ENCODE measurements at places on chromosomes 4 and X. TPM values are rescaled to one million over a fixed set of nuclear protein-coding genes. Genes with fewer than 3 reads are reported as not detected.

Gene BLOC1S4
- total RNA-seq: 17.1 TPM

Gene TRIM60
- not detected for total RNA-seq

DNA sequence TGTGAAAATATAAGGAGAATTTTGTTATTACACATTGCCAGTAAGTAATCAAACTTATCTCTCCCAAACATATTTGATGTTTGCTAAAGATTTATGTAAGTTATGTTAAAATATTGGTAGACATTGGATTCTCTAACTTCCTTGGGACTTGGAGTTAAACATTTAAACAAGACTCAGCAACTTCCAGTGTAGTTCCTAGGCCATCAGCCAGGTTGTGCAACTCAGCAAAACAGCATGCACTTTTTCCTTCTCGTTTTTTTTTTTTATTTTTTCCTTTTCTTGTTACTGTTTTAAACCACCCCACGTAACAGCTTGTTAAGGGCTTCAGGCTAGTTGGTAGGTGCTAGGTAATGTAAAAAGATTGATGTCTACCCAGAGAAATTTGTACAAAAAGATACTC, 510.4 kb downstream of the ANKRD50 start:
- DNase-seq: no peak

Gene NPFFR2
- not detected for total RNA-seq

DNA sequence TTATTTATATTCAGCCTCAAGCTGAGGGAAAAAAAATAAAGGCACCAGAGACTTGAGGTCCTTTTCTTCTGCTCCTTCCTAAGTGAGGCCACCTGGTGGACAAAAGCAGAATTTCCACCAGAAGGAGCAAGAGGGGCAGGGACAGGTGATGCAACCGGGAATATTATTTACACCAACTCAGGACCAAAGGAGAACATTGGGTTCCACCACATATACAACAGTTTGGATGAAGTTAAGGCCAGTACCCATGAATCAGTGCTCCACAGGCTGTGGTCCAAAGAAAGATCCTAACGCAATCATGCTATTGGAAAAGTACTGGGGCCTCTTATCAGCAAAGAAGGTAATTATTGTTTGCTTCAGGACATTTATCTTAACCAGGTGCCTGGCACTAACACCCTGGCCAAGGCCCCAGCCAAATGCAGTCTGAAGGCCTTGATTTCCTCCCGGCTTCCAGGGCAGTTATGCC, 57.4 kb downstream of the TSC22D3 start:
- peak; percentile 88 for DNase-seq

- DNase-seq: no peak
Observed at GRCh38 chr4:150366487-150366999, 215.4 kb upstream of the MAB21L2 start.

GRCh38 chr4:175905925-175906324, 93.9 kb upstream of the GPM6A start:
- DNase-seq: no peak

Gene QRFPR
- total RNA-seq: not detected

- DNase-seq: no peak
Observed at GRCh38 chrX:115559672-115560071, 1.3 kb upstream of the PLS3 start.

DNA sequence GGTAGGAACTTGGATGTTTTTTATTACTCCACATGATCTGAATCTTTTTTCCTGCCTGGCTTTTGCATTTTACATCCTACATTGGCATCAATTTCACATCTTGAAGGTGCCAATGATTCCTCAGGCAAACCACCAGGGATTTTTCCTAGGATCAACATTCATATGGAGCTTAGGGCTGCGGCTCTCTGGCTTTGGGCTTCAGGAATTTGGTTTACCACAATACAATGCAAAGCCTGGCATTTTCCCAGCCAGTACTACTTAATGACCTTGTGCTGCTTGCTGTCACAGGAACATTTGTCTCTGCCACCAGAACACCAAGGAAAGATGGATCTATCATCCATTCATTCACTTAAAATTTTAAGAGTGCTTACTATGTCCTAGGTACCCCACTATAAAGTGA, 180.7 kb downstream of the PDGFC start:
- peak; percentile 4 for DNase-seq

- DNase-seq: no peak
Observed at GRCh38 chr4:121881158-121881557, 10.9 kb upstream of the BBS7 start.

- DNase-seq: no peak
Observed at GRCh38 chrX:28039258-28039657, 58.0 kb upstream of the DCAF8L1 start.

DNA sequence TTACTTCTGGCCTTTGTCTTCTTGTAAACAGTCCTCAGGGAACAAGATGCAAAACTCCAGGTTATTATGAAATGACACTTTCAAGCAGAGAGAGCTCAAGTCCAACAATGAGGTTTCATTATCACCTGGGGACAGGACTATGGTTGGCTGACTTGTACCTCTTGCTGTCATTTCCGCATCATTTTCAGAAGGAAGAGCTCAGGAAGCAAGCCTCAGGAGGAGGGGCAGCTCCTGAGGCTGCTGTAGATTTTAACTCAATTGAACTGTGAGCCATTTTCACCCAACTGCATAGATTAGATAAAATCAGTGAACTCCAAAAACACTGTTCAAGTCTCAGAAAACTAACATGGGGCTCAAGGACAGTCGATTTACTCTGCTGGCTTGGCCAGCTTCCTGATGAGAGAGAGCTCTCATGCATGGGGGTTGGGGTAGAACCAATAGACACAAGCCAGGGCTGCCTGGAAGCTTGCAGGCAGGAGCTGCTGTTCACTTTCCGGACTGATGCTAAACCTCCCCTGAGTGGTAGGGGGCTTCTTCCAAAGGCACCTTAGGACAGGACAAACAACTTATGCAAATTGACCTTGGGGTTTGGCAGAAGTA, 23.6 kb downstream of the TMEM255A start:
- no peak for DNase-seq

DNA sequence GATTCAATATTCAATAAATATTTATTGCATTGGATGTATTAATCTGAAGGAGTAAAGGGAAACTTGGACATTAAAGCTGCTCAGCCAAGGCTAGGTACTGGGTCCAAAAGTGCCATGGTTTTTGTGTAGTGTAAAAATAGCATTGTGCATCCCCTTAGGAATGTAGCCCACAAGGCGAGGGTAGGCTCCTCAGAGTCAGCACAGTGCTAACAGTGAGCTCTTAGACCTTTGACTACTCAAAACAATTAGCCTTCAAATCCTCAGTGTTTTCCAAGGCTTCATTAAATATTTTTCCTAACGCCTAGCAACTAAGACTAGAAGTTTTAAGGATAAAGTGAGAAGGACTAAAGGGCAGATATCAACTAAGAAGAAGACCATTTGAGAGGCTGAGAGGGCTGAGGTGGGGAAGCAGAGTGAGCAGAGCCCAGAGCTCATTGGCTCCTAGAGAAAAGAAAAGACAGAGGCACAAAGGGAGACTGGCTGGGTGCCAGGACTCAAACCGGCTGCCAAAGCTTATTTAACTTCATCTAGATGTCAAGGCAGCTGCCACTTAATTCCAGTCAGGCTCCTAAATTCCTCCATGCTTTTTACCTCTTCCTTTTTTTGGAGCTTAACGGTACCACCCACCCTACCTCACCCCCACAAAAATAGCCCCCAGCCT, 17.0 kb downstream of the PRKG2 start:
- no peak for DNase-seq

- DNase-seq: no peak
Observed at GRCh38 chrX:153950127-153950526, 5.7 kb upstream of the RENBP start.

DNA sequence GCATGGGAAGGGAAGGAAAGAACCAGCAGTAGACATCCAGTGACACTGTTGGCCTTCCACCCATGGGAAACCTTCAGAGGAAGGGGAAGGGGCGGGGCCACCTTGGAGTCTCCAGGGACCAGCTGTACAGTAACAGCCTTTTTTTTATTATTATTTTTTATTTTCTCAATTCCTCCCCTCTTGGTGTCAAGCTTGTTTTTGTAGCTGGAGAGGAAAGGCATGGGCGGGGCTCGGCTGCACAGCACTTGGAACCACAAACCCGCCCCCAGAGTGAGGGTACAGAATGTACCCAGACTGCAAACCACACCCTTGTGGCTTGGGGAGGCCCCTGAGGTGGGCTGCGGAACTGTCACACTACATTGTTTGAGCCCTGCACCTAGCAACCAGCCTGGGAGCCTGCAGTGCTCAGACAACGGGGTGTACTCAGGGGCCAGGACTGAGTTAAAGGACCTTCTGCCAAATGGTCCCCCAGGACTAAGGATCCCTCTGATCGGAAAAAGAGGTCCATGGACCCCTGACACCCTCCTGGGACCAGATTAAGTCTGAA, 45.7 kb downstream of the PRPS1 start:
- peak; percentile 68 for DNase-seq

DNA sequence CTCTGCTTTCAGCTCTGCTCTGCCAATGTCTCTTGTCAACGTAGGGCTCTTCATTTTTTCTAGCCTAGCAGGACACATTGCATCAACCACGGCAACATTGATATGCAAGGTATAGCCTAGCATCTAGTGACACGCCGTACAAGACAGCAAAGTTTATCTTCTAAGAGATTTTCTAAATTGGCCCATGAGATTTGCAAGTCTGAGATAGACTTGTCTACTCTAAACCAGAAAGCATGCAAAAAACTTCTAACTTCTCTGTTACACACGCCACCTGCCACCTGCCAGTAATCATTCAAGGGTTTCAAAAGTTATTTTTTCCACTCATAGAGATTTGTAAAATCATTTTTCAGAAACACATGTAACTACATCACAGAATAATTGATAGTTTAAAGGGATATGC, 1265.7 kb downstream of the C4orf33 start:
- no peak for DNase-seq

GRCh38 chrX:150773634-150774033, 80.4 kb downstream of the MTMR1 start:
- no peak for DNase-seq

DNA sequence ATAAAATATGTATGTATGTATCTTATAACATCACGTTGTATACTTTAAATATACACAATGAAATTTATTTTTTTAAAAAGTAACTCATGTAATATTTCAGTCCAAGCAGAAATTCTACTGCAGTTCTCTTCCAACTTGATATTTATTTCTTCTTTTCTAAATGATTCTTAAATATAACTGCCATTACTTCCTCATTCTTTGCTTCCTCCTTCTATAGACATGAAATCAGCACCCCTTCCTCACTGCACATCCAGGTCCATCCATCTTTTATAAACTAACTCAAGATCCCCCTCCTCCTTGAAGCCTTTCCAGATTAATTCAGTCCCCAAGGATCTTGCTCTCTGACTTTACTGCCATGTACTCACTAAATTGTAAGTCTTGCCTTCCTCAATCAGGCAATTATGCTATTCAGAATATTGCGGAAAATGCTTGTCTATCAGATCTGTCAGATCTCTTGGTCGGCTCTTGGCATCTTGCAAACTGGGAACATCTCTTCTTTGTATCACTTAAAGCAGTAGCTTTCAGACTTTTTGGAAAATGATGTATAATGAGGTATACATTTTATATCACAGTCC, 3.7 kb downstream of the GPRIN3 start:
- DNase-seq: no peak

- no peak for DNase-seq
Observed at GRCh38 chr4:145766273-145766672, 86.3 kb downstream of the C4orf51 start.

DNA sequence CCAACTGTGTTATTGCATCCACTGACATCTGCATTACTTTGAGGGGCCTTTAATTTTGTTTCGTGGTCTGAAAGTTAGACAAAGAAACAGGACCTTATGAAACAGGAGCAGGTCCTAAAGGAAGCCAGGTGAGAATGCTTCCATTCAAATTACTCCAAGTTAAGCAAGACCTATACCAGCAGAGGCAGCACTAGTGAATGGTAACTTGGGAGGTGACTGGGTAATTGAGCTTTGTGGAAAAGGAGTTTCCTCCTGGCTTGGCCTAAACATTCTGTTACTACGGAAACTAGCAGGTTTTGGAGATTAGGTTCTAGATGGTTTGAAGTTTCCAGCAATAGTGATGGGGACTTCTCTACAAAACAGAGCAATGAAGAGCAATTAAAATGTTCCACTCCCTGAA, 173.5 kb downstream of the NKX6-1 start:
- DNase-seq: no peak

DNA sequence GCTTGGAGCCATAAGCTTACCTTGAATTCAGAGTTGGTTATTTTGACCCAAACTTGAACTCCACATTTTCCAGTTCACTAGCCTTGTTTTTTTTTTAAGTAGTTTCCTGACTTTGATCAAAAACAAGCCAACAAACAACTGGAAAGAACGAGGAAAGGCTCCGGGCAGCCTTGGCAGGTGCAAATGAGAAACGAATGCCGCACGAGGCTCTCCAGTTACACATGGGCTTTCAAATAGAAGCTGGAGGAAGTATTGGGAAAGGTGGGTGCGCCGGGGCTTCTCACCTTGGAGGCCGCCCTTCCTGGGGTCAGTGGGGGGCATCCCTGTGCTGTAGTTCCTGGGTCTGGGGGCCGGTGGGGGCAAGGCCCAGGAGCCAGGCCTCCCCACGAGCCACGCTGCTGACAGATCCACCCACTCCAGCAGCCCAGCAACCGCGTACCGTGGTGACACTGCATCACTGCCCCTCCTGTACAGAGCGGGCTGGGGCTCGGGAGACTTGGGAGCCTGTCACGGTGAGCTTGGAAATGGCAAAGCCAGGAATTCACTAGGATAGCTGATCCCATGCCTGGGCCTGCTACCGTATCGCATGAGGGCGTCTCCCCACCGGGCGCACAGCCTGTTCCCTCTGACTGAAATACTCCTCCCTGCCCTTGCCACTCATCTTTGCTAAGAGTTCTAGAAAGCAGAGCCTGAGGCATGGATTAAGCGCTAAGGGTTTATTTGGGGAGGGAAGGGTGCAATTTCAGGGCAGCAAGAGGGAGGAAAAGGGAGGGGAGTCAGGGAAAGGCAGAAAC, 50.9 kb upstream of the ADRA2C start:
- no peak for DNase-seq

Gene TCEAL7
- total RNA-seq: 2.3 TPM

- no peak for DNase-seq
Observed at GRCh38 chr4:55752810-55753209, 66.8 kb upstream of the EXOC1L start.

Gene TNMD
- total RNA-seq: not detected

- DNase-seq: no peak
Observed at GRCh38 chrX:10617999-10618351, 2.4 kb downstream of the MID1 start.

DNA sequence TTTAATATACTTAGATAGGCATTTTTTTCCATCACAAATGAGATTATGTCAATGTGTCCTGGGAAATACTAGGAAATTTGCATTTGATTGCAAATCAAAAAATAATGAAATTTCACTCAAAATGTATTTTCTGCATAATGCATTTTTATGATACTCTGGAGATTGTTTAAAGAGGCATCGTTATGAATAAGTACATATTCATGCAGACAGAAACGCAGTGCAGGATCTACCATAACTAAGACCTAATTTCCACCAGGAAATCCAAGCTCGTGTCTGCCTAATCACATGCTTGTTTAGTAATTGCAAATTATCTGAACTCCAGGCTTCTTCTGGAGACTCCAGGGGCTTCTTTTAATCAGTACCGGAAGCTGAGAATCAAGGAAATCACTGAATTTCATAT, 163.5 kb upstream of the MXRA5 start:
- DNase-seq: no peak

Gene TRIM75
- not detected for total RNA-seq

GRCh38 chr4:14771504-14772175, 230.6 kb upstream of the CPEB2 start:
- DNase-seq: no peak

Gene CSAG2
- not detected for total RNA-seq

Data from body of pancreas (tissue), 4 donors.